ENCODE measurements at places on chromosomes 1 and 21.

- no peak for DNase-seq
These were observed 329.0 kb upstream of the ESRRG start for GRCh38 chr1:217052196-217052595.

DNA sequence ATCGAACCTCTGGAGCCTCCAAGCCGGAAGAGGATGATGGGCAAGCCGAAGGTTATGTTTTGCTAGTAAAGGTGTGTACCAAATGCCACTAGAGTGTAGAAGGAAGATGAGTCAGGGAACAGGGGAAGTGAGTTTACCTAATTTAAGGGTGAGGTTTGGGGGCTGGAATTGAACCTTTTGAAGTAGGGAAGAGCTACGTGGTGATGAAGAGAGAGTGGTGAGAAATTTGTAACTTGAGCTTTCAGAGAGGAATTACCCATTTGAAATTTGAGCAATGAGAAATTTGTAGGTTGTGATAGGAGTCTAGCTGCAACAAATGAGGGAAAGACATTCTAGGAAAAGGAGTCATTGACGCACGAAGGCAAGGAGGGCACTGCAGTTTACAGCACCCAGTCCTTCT, 70.0 kb upstream of the TENT5C start:
- DNase-seq, result no peak

DNA sequence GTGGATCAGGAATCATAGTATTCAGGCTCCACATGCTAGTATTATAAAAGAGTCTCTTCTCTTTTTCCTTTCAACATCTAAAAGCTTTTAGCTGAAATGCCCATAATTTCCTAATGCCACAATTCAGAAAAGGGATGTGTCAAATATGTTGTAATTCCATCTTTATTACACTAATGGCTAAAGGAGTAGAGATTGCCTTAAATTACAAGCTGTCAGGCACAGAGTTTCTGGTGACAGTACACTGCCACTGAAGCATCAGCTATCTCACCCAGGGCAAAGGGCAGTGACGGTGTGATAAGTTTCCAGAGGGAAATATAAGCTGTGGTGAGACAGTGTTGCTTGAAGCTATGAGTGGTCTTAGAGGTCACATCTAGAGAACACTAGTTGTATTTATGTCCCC, 581.1 kb downstream of the KCNT2 start:
- no peak for DNase-seq

DNA sequence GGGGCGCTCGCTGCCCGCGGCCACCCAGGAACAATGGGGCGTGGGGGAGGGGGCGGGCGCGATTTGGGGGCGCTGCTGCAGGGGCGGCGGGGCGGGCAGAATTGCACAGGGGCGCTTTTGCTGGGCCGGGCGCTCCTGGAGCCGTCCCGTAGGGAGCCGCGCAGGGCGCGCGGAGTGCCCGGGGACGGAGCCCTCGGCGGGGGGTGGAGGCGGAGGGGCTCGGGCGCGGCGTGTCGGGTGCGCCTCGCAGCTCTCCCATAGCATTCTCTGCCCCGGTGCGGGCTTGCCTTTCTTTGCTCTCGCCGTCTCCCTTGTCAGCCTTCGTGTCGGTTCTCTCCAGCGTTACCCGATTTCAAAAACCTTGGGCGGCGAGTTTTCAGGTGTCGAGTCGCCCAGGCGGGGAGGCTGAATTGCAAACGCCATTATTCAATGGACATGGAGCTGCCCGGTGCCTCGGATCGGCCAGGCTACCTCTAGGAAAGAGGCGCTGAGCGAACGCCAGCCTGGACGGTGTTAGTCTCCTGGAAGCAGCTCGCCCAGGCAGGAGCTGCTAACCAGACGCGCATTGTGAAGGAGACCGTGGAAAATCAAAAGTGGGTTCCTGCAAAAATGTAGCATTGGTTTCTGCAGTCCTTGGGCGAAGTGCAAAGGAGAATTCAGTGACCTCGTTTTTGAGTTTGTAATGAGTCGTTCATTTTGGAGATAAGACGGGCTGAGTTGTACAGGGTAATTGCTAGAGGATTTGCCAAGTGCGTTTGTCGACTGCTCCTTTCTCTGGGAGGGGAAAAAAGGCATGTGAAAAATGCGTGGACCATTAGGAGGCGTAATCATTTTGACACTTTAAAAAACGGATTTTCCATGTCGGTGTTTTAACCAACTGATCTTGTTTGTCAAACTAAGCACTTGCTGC, 626 bp downstream of the CXADR start:
- no peak for DNase-seq

DNA sequence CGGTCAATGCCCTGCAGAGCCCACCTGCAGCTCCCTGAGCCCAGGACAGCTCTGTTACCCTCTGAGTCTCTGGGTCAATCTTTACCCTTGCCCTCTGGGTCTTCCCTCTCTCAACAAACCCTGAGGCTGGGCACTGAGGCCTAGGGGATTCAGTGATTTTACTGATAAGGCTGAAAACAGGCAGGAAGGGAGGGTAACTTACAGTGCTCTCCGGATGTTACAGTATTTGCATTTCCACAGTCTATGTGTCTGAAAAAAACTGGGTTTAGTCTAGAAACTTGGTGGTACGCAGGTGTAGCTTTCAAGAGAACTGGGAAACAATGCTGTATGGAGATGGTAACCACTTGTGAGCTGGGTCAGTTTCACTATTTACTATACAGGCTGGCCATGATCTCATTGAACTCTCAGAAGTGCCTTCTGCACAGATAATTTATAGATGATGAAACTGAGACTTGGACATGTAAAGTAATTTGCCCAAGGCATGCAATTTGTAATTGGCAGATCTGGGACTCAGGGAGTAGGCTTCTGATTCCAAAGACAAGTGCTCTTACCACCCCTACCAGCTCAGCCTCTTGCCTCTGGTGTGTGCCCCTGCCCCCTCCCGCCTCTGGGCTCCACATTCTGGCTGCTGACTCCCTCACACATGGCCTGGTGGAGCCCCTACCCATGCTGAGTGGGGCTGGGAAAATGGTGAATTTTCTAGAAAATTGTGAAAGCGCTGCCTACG, 48.8 kb downstream of the TENT5C start:
- DNase-seq, result no peak

DNA sequence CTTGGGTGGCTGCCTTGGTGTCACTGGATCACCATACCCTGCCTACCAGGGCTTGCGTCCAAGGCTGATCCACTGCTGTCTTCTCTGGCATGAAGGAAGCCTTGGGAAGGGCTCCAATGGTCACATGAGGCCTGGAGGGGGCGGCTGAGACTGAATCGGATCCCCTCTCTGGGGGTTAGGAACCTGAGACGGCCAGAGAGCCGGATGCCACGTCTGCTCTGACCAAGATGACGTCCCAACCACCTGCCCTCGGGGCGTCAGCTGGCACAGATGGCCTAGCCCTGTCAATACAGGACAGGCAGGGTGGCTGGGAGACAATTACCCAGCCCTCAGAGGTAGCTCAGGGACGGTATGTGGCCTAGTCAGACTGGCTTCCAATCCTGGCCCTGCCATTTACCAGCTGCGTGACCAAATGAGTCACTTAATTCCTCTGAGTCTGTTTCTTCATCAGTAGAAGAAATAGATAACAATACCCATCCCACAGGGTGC, 5.4 kb downstream of the TRIM62 start:
- no peak for DNase-seq

- DNase-seq, result no peak
These were observed 180.2 kb downstream of the PTPRU start for GRCh38 chr1:29416267-29417146.

- no peak for DNase-seq
These were observed 39.9 kb upstream of the CD1D start for GRCh38 chr1:158140764-158141192.

DNA sequence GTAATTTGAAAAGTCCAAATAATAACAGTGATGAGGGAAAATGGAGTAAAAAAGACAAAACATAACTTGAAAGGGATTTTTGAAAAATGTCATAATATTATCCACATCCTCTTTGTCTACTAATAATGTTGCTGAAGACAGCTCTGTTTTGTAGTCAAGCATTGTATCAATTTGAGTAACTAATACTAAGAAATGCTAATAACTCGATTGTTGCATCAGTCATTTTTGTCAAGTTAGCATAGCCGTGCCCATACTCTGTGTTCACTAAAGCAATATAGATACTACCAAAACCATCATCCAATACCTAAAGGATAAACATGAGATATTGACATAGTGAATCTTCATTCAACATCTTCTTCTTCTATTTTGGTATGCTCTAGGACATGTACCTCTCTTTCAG, 17.3 kb downstream of the PDC start:
- DNase-seq, result no peak

DNA sequence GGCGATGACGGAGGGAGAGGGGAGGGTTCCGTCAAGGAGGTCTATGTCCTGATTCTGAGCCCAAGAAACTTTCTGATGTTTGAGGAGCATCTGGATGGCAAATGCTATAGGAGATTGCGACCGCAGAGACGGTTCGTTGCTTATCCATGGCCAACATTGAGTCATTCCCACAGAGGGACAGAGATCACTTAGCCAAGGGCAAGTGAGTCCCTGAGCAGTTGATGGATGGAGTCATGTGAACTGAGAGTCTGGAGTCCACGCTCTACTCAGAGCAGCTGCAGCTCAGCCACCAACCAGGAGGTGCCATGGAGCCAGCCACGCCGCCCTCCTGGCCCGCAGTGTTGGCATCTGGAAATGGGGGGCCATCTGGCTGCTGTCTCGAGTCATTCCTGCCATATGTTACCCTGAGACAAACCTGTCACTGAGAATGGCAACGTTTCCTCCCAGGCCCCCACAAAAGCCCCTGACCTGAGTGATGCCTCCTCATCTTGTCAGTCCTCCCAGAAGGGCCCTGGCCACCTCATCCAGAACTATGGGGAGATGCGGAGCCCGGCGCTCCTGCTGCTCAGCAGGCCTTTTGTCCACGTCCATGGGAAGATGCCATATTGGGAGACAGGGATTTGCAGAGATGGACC, 58.6 kb downstream of the ATP5PO start:
- no peak for DNase-seq

- no peak for DNase-seq
These were observed 140.8 kb upstream of the RAB4A start for GRCh38 chr1:229130028-229130668.

DNA sequence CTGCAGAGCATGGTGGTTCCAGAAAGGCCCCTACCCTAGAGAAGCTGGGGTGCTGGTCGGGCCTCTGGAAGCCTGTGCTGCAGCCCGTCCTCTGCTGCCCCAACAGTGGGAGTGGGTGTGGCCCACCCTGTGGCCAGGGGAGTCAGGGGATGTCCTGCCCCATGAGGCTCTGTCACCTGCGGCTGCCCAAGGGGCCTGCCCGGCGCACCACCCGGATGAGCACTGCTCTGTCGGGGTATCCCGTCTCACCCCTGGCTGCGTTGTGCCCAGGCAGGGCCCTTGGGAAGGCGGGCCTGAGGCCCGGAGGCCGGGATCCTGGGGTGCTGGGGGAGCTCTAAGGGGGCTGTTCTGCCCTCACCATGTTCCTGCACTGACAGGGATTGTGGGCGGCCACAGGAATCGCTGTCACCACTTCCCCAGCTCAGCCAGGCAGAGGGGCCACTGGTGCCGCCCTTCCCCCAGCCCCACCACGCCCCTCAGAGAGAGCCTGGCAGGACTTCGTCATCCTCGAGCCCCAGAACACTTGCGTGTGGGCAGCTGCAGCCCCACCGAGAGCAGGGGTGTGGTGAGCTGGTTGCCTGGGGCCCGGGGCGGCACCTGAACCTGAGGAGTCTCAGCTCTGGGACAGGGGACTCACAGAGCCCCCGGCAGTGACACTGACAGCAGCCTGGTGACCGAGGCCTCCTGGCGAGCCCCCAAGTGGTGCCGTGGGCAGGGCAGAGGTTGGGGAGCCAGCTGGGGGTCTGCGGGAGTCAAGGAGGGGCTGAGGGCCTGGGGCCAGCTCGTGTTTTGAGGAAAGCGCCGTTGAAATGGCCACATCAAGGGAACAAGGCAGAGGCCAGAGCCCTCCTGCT, 20.2 kb downstream of the PANK4 start:
- DNase-seq, result no peak

DNA sequence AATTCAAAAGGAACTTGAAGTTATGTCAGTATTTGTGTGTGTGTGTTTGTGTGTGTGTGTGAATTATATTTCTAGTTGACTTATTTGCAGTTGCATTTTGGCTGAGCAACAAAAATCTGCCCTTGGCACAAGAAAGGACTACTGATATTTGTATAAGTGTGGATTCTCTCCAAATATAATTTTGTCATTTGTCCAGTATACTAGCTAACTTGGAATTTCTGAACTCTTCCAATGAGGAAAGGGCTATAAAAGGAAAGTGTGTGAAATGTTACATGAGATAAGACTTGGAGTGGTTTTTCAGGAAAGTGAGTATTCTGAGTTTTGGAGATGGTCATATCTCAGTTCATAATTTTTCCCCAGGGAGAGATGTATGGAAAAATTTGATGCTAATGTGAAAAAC, 1384.1 kb upstream of the B3GALT2 start:
- DNase-seq, result no peak

- no peak for DNase-seq
These were observed 137.5 kb downstream of the RYR2 start for GRCh38 chr1:237179503-237179902.

- DNase-seq, result peak; percentile 28
These were observed 23.2 kb downstream of the INTS7 start for GRCh38 chr1:212012034-212012740.
